ENCODE measurements at places on chromosomes 3 and 15. TPM values are rescaled to one million over a fixed set of nuclear protein-coding genes. Genes with fewer than 3 reads are reported as not detected.
A peak's percentile ranks its signal among the peaks of the same experiment; 100 is the strongest.

- DNase-seq, result peak; percentile 56
Measured at GRCh38 chr3:155500194-155500818, 206.8 kb upstream of the STRIT1 start.

DNA sequence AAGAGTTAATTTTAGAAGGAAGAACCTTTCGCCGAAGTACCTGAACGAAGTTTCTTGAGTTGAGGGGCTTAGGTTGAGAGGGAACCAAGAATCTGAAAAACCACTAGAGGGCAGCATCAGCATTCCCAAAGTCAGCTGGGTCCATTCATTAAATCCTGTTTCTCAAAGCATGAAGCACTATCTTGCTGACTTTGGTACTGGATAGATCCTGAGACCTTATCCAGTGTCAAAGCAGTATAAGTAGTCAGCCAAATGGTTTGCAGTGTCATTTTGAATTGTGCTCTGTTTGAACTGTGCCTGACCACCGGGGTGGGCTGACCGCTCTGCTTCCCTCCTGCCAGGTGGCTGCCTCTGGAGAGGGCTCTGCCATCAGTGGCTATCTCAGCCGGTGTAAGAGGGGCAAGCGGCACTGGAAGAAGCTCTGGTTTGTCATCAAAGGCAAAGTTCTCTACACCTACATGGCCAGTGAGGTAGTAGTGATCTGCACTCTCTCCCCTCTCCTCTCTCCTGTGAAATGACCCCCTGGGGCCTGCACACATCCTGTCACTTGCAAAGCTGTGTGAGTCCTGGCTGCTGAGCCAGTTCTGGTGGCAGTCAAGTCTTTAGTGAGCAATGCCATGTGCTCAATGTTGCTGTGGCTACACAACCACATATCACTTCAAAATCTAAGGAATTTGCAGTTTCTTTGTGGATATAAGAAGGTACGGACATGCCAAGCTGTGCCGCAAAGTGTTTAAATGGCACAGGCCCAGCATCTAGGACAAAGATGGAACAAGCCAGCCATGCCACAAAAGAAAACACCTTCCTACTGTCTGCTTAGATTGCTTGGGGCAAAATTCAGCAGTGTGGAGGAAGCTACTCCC, 21.4 kb upstream of the NR2C2 start:
- peak; percentile 39 for DNase-seq

GRCh38 chr3:196168808-196169391, 42.3 kb downstream of the ZDHHC19 start:
- DNase-seq, result no peak

DNA sequence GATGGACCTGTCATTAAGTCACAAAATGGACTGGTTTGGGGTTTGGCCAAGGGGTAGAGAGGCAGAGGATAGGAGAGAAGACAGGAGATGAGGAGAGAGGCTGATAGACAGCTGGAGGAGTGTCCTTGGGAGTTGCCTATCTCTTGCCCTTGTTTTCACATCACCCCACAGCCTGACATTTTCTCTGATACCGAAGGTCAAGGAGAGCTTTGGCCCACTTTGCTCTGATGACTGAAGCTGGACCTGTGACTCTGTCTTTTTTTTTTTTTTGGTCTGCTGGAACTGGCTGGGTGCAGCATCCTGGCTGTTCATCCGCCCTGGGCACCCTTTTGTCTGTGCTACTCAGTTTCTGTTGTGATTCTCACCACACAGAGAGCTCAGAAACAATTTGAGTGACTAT, 5.1 kb downstream of the GPD1L start:
- no peak for DNase-seq

DNA sequence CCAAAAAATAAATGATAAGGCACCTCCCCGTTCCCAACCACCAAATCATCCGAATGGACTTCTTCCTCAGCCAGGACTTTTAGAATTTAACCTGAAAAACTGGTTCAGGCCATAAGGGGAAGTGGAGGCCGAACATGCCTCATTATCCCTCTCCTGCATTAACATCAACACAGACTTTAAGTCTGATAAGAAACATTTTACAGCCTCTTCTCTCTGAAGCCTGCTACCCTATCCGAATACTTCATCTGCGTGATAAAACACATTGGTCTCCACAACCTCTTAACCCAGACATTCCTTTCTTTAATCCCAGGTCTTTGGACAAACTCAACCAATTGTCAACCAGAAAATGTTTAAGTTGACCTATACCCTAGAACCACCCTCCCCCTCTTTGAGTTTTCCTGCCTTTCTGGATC, 850 bp upstream of the SLC41A3 start:
- DNase-seq, result peak; percentile 11

GRCh38 chr3:76369170-76369569, 583.8 kb upstream of the ZNF717 start:
- no peak for DNase-seq

- no peak for DNase-seq
Measured at GRCh38 chr3:134378384-134378783, 4.1 kb upstream of the AMOTL2 start.

DNA sequence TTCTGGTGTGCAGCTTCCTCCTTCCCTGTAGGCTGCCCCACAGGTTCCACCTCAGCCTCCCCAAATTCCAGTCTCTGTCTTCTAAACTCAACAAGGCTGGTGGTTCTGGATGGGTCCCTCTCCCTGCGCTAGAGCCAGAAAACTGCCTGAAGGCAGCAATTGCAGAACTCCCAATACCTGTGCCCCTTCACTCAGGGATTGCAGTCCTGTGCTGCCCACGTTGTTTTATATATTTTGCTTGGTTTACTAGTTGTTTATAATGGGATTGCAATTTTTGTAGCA, 14.8 kb upstream of the NPTN start:
- no peak for DNase-seq

GRCh38 chr3:81666502-81667121, 94.8 kb downstream of the GBE1 start:
- DNase-seq, result no peak

DNA sequence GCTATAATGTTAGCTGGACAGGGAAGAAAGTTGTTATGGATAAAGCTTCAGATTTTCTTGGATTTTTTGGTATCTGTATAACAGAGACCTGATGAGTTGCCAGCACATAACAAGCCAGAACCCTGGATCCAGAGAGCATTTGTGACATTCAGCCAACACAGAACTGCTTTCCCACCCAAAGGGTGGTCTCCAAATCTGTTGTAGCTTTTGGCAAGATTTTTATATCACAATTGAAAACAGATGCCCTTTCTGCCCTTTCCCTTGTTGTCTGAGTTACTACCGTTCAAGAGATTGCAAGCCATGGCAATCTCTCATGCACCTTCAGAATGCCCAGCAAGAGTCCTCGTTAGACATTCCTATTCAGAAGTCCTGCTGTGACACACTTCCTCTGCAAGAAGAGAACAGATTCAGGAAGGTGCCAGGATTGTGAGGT, 107.6 kb upstream of the FGF7 start:
- DNase-seq, result no peak

GRCh38 chr3:4745235-4745610, 234.0 kb upstream of the BHLHE40 start:
- no peak for DNase-seq

The TNFSF10 gene
- 8.5 TPM for total RNA-seq

The TF gene
- not detected for total RNA-seq

The HTR3E gene
- not detected for total RNA-seq

The MYO9A gene
- 16.5 TPM for total RNA-seq

The FOXB1 gene
- total RNA-seq, result not detected

The MFSD1 gene
- 31.9 TPM for total RNA-seq

Measured in foreskin keratinocyte (primary cell).